ENCODE measurements at places on chromosomes 3 and 15.

GRCh38 chr3:87179642-87180041 is 47.5 kb upstream of the CHMP2B start:
- H3K36me3 ChIP-seq, result no peaks in the 10 kb centered on the region
- H3K4me3 ChIP-seq, result no peak overlapping the region
- H3K4me1 ChIP-seq, result no peaks in the 10 kb centered on the region
- no peak for DNase-seq

DNA sequence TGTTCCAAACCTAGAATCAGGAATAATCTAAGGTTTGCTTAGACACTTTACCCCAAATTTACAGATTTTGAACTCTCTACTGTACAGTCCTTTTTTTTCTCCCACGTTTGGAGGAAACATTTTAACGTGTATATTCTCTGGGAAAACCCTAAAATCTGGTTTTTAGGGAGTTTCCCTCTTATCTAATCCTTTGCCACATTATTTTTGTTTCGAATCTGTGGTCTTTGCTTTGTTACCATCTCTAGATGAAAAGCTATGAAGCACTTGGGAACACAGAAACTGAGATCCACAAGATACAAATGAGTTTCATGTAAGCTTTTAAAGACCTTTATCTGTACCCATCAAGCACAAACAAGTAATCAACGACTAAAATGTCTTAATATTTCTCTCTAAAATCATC is 41.3 kb downstream of the PLD1 start:
- H3K4me3 ChIP-seq, result no peak overlapping the region
- H3K36me3 ChIP-seq, result no peaks in the 10 kb centered on the region
- no peak for DNase-seq
- H3K27me3 ChIP-seq, result no peaks in the 10 kb centered on the region
- peak overlapping the region; percentile 33 for H3K27ac ChIP-seq

GRCh38 chr3:126983653-126984390 is 907 bp downstream of the PLXNA1 start:
- peaks cover 11% of the 10 kb centered on the region for H3K27me3 ChIP-seq
- DNase-seq, result peak; percentile 55
- H3K36me3 ChIP-seq, result no peaks in the 10 kb centered on the region

GRCh38 chr3:113532698-113533533 is 561 bp downstream of the SIDT1 start:
- peak; percentile 40 for DNase-seq
- H3K4me1 ChIP-seq, result peaks cover 24% of the 10 kb centered on the region
- no peaks in the 10 kb centered on the region for H3K27me3 ChIP-seq

DNA sequence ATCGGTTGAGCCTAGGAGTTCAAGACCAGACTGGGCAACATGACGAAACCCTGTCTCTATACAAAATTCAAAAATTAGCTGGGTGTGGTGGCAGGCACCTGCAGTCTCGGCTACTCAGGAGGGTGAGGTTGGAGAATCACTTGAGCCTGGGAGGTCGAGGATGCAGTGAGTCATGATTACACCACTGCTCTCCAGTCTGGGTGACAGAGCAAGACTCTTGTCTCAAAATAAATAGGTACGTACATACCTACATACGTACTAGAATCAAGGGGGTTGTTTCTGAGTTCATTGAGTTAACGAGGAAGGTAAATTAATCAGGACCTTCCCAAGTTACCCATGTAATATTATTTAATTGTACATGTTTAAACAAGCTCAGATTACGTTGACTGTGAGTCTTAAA is 97.5 kb downstream of the CHL1 start:
- H3K27ac ChIP-seq, result no peak overlapping the region
- H3K36me3 ChIP-seq, result no peaks in the 10 kb centered on the region
- H3K4me1 ChIP-seq, result no peaks in the 10 kb centered on the region
- no peak for DNase-seq
- no peak overlapping the region for H3K4me3 ChIP-seq
- H3K27me3 ChIP-seq, result no peaks in the 10 kb centered on the region

Data from thymus (tissue), 14 donors.